ENCODE measurements at places on chromosomes 1 and 21.

GRCh38 chr21:28261298-28261697, 731.4 kb downstream of the LTN1 start:
- no peak overlapping the region for H3K27ac ChIP-seq
- H3K4me3 ChIP-seq, result no peak overlapping the region
- no peaks in the 10 kb centered on the region for H3K27me3 ChIP-seq

- H3K4me3 ChIP-seq, result no peak overlapping the region
- no peak for DNase-seq
- peaks cover 12% of the 10 kb centered on the region for H3K36me3 ChIP-seq
These were observed 1.7 kb downstream of the EPHX4 start for GRCh38 chr1:92031281-92032110.

DNA sequence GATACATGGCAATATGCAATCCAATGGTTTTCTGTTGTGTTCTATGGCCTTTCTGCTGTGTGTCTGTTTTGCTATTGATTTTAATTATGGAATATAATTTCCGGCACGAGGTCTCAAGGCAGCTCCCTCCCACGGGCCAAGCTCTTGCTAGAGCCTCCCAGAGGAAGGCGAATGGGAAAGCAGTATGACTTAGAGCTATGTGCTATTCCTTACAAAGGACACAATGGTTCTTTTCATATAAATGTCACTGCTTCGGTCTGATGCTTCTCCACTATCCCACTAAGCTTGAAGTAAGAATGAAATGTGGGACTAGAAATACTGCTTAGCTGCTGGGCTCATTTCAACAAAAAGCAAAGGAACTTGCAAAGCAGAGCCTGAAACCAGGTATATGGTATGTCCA, 322.2 kb upstream of the BEND5 start:
- no peaks in the 10 kb centered on the region for H3K36me3 ChIP-seq
- H3K27ac ChIP-seq, result no peak overlapping the region
- H3K4me1 ChIP-seq, result no peaks in the 10 kb centered on the region
- no peaks in the 10 kb centered on the region for H3K27me3 ChIP-seq
- no peak overlapping the region for H3K4me3 ChIP-seq
- no peak for DNase-seq

DNA sequence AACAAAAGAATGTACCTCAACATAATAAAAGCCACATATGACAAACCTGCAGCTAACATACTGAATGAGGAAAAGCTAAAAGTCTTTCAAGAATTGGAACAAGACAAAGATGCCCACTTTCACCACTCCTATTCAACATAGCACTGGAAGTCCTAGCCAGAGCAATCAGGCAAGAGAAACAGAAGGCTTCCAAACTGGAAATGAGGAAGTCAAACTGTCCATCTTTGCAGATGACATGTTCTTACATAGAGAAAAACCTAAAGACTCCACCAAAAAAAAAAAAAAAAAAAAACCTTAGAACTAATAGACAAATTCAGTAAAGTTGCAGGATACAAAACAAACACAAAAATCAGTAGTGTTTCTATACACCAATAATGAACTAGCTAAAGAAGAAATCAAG, 20.2 kb downstream of the NSL1 start:
- H3K36me3 ChIP-seq, result peaks cover 44% of the 10 kb centered on the region
- no peaks in the 10 kb centered on the region for H3K4me1 ChIP-seq

- no peak overlapping the region for H3K4me3 ChIP-seq
- peak; percentile 43 for DNase-seq
- H3K4me1 ChIP-seq, result no peaks in the 10 kb centered on the region
- peaks cover 19% of the 10 kb centered on the region for H3K36me3 ChIP-seq
- no peak overlapping the region for H3K27ac ChIP-seq
These were observed 3.1 kb downstream of the SMIM1 start for GRCh38 chr1:3775490-3776230.

GRCh38 chr1:22552021-22552420, 11.3 kb upstream of the EPHA8 start:
- H3K27ac ChIP-seq, result no peak overlapping the region
- no peak for DNase-seq
- no peaks in the 10 kb centered on the region for H3K4me1 ChIP-seq
- no peak overlapping the region for H3K4me3 ChIP-seq
- peaks cover 16% of the 10 kb centered on the region for H3K27me3 ChIP-seq
- no peaks in the 10 kb centered on the region for H3K36me3 ChIP-seq

DNA sequence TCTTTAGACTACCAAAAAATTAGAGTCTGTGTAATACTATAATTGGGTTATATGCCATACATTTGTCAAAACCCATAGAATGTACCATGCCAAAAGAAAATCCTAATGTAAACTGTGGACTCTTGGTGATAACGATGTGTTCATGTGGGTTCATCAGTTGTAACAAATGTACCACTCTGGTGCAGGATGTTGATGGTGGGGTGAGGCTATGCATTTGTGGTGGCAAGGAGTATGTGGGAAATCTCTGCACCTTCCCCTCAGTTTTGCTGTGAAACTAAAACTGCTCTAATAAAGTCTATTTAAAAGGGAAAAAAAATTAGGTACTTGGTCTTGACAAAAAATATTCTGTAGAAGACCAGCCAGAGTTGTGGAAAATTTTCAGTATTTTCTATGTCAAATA, 43.4 kb downstream of the INKA2 start:
- H3K27ac ChIP-seq, result no peak overlapping the region
- no peak overlapping the region for H3K4me3 ChIP-seq
- H3K27me3 ChIP-seq, result no peaks in the 10 kb centered on the region
- no peak for DNase-seq
- no peaks in the 10 kb centered on the region for H3K4me1 ChIP-seq
- H3K36me3 ChIP-seq, result peaks cover 50% of the 10 kb centered on the region

- no peak overlapping the region for H3K4me3 ChIP-seq
- H3K27ac ChIP-seq, result no peak overlapping the region
- H3K27me3 ChIP-seq, result peaks cover 19% of the 10 kb centered on the region
- no peak for DNase-seq
- H3K4me1 ChIP-seq, result no peaks in the 10 kb centered on the region
These were observed 67.2 kb downstream of the NAV1 start for GRCh38 chr1:201606096-201606495.

DNA sequence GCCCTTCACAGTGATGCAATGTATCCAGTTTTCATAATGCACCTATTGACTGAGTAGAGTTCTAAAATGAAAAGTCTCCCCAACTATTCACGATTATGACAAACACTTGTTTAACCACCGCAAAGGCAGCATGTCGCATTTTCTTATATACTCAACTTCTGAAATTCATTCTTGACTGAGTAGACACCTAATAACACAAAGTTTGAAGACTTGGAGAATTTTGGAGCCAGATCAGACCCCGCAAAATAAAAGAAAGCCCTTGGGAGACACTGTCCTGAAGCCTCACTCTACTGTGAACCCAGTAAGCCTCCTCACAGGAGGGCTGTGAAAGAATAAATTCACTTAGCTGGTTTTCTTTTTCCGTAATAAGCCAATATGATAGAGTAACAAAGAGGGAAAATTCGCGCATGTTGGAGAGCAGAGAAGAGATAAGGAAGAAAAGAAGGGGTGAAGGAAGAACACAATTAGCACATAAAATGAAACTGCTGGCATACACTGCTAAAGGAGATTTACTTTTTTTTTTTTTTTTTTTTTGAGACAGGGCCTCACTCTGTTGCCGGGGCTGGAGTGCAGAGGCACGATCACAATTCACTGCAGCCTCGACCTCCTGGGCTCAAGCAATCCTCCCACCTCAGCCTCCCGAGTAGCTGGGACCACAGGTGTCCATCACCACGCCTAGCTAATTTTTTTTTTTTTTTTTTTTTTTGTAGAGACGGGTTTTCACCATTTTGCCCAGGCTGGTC, 492 bp upstream of the COLGALT2 start:
- no peaks in the 10 kb centered on the region for H3K36me3 ChIP-seq
- H3K27me3 ChIP-seq, result peaks cover 11% of the 10 kb centered on the region
- no peak for DNase-seq

- no peaks in the 10 kb centered on the region for H3K4me1 ChIP-seq
- H3K27ac ChIP-seq, result no peak overlapping the region
- no peaks in the 10 kb centered on the region for H3K36me3 ChIP-seq
- H3K27me3 ChIP-seq, result no peaks in the 10 kb centered on the region
- no peak for DNase-seq
- H3K4me3 ChIP-seq, result no peak overlapping the region
These were observed 214.6 kb upstream of the NFIA start for GRCh38 chr1:60867782-60868181.
